ENCODE measurements at places on chromosomes 6 and 20.

GRCh38 chr6:40249935-40250334 lies 315.7 kb upstream of the MOCS1 start:
- no peak for DNase-seq

GRCh38 chr6:135334169-135334568 lies 153.1 kb downstream of the MYB start:
- no peak for DNase-seq

DNA sequence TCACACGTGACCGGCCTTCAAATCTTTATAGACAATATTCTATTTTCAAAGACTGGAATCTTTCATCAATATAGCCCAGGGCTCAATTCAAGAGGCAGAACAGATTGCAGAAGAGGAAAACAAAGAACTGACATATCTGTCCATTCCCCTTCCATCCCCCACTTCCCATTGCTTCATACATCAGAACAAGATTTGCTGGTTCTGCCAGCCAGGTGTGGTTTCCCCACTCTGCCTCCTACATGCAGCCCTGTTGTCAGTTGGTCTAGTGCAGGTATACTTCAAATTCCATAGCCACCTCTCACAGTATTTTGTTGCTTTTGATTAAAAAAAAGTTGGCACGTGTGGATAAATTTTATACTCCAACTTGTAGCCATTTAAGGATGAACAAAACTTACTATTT lies 174.9 kb downstream of the CD109 start:
- DNase-seq = no peak

GRCh38 chr6:43969158-43969981 lies 157.9 kb downstream of the MRPL14 start:
- no peak for DNase-seq

DNA sequence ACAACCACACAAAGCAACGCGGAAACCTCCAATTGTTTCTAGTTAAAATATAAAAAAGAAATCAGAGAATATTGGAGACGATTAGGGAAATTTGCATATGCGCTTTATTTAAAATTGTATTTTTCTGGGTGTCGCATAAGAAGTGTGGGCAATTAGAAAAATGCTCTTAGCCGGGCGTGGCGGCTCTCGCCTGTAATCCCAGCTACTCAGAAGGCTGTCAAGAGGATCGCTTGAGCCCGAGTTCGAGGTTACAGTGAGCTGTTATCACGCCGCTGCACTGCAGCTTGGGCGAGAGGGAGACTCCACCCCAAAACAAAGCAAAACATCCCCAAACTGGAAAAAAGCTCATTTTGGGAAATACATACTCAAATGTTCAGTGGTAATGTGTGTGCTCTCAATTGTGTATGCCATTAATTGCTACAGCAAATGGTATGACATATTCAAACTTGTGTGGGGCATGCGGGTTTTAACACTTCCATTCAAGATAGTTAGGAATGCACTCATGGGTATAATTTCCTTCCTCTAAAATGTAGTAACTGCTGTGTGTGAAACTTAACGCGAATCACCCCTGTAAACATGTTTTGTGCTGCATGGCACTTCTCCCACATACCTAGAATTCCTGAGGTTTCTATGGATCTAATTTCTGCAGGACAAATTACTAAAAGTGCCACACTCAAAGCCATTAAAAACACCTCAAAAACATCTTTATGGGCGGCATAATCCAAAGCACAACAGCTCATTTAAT lies 54.7 kb upstream of the HFE start:
- no peak for DNase-seq

- peak; percentile 65 for DNase-seq
Observed at GRCh38 chr20:2387180-2387577, 6.5 kb downstream of the TGM6 start.

DNA sequence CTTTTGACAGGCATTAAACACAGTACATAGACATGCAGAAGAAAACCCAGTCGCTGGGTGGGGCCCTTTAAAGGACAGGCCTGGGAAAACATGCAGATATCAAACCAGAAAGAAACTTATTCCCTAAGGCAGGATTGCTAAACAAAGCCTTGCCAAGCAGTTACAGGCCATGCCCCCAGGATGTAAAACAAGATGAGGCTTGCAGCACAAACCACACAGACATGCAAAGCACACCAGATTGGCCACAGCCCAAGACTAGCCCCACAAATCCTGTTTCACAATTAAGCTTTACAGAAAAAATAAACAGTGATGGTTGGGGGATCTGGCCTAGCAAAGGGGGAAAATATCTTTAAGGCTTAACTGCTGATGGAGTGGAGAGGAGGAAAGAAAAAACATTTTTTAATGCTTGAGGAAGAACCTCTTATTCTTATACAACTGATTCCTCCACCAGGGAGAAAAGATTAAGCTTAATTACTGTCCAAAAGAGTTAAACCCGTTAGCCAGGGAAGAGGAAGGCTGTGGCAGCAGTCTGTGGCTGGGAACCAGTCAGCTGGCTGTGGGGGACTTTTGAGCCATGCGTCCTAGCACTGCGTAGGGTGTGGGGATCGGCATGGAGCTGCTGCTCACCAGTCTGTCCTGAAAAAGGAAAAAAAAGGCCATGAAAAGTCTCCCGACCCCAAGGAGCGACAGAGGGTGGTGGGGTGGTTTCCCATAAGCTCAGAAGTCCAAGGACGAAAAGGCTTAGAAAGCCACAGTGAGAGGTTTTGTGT lies 28.4 kb downstream of the COL19A1 start:
- no peak for DNase-seq

GRCh38 chr6:161503570-161503969 lies 229.7 kb upstream of the AGPAT4 start:
- no peak for DNase-seq

DNA sequence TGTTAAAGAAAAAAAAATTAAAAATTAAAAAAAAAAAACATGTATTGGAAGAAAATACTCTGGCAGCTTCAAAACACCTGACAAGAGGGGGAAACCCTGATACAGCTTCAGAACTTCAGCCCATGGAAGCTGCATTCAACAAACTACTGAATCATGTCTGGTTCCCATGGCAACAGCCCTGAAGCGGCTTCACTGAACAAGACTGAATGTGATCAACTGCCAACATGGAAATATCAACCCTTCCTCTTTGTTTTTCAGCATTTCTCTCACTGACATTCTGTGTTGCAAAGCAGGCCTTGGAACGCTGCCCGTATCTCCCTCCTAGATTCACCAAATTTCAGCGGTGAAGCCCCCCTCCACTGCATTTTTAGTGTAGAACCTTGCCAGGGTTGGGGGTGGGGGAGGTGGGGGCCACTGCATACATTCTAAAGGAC lies 91.3 kb upstream of the SHLD1 start:
- DNase-seq = no peak

DNA sequence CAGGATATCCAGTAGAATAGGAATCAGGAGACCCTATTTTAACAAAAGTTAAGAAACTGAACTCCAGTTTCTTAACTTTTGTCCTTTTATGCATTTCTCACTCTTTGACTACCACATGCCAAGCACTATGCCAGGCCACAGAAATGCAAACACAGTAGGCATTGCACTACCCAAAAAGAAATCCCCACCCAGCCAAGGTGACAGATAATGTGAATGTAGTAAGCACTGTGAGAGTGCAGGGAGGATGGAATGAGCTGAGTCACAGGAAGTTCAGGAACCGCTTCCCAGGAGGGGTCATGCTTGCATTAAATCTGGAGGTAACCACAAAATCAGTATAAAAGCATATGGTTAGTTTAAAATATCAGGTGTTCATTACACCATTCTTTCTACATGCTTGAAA lies 20.1 kb upstream of the FAM83C start:
- DNase-seq = no peak

- no peak for DNase-seq
Observed at GRCh38 chr6:46901882-46902314, 19.8 kb downstream of the ADGRF5 start.

- DNase-seq = no peak
Observed at GRCh38 chr6:148998704-148999103, 251.9 kb downstream of the UST start.

GRCh38 chr6:110563711-110564110 lies 87.3 kb upstream of the SLC22A16 start:
- DNase-seq = no peak

DNA sequence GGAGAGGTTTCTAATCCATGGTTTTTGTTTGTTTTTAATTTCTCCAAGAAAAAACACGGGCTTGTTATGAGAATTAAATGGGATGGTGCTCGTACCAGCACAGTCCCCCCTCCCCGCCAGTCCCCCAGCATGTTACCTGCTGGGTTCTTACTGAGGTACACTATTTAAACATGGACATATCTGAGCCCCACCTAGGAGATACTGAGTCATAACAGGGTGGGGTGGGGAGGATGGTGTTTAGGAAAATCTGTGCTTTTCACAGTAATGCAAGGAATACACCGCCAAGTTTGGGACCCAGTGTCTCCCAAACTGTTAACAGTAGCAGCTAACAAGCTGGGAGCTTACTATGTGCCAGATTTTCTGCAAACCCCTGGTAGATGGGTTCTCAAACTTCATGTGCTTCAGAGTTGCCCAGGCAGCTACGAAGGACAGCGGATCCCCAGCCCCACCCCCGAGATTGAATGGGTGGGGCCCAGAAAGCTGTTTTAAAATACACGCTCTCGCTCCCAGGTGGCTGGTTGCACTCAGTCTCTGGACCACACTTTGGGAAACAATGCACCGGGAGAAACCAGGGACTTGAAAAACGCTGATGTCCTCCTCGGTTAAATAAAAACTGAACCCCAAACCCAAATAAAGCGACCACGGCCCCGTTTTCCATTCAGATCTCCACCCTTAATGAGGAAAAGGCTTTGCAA lies 995 bp downstream of the ZFP64 start:
- peak; percentile 34 for DNase-seq

GRCh38 chr6:137115658-137116057 lies 57.8 kb downstream of the IL22RA2 start:
- no peak for DNase-seq

DNA sequence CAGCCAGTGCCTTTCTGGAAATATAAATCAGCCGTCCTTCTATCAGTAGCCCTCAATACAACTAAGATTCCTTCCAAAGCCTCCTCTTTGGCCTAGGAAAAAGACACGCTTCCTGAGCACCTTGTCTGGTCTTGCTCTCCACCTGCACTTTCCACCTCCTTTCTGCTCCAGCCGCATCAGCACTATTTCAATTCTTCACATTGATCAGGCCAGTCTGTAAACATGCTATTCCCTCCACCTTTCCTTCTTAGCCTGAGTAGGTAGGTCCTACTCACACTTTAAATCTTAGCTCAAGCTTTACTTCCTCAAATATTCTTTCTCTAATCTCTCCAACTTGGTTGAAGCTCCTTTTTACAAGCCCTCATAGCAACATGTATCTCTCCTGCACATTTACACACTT lies 11.4 kb downstream of the RANBP9 start:
- no peak for DNase-seq

GRCh38 chr6:82914511-82914910 lies 151.1 kb downstream of the UBE3D start:
- no peak for DNase-seq

GRCh38 chr6:109075934-109076333 lies 18.7 kb downstream of the SESN1 start:
- DNase-seq = no peak

- no peak for DNase-seq
Observed at GRCh38 chr6:124467366-124467765, 494.9 kb upstream of the RNF217 start.

DNA sequence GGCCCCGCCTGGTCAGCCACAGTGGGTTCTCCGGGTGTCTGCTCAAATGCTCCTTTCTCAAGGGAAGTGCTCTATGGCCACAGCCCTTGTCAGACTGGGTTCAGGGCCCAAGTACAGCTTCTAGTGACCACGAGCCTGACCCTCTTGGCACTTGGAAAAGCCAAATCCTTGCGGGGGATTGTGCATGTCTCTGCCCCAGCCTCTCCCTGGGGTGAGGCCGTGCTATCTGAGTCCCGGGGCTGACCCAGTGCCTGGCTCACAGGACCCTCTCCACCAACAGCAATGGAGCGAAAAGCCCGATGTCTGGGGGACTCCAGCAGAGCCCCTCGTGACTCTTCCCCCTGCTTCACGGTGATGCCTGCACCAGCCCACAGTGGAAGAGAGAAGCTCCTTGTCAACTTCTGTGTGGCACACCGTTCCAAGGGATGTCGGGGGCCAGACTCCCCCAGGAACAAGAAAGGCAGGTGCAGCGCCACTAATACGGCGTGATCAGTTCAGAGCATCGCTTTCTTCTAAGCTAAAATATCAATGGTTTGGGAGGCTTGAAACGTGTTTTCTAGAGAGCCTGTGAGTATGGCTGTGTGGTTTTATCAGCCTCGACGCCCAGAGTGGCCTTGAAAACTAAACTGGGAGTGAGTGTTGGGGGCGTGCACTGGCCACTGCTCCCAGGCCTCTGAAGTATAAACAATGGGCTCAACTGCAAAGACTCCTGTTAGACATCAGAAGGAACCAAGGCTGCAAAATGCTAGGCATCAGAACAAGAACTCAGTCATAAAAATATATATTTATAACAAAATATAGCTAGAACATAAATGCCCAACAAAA lies 51.9 kb downstream of the DLL1 start:
- peak; percentile 1 for DNase-seq

GRCh38 chr20:62660240-62660615 lies 17.9 kb downstream of the SLCO4A1 start:
- no peak for DNase-seq

GRCh38 chr20:48734104-48734749 lies 93.6 kb downstream of the PREX1 start:
- DNase-seq = no peak

DNA sequence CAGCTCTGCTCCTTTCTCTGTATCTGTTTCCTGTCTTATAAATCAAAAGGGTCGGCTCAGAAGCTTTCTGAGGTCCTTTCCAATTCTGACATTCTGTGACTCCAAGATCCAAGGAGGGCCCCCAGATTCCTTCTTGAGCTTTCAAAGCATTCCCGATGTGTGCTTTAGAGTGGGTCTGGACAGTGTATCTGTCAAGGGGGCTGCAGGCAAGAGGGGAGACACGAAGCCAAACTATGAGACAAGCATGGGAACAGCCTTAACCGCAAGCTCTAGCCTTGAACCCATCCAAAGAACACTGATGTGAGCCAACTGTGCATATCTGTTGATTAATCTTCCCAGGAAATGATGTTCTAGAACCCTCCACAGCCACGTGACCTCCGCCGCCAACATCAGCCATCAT lies 73.8 kb downstream of the TSHZ2 start:
- no peak for DNase-seq

GRCh38 chr6:4299476-4299875 lies 164.1 kb upstream of the ECI2 start:
- no peak for DNase-seq

DNA sequence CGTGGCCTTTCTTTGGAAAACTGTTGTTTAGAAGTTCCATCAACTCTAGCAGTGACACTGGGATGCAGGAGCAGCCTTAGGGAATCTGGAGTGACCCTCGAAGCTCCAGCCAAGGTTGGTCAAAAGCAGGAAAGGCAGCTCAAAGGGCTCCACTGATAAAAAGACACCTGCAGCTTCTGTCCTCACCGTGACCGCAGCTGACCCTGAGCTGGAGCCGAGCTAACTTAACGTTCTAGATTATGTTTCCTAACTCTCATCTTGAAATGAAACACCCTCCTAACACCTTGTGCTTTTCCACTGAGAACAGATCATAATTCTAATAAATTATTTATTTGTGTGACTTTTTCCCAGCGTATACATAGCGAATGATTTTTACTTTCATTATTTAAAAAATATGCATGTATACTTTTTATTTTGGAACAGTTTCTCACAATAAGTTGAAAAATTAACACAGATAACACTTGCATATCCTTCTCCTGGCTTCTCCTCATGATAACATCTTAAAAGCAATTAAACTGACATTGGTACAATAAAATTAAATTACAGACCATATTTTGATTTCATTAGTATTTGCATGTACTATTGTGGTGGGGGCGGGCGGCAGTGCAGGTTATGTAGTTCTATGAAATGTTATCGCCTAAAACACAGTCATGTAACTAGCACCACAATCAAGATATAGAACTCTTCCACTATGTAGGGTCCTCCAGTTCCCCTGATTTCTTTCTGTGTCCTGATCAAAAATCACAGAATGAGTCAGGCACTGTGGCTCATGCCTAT lies 116.1 kb downstream of the MOXD1 start:
- DNase-seq = no peak

All from nephron progenitor cell (in vitro differentiated cells).